Activated naive CD4-positive, alpha-beta T cell treated with anti-CD3 and anti-CD28 coated beads, Interleukin-2, amount 50 U/mL, for 16 hours (primary cell): ENCODE measurements at places on chromosomes 6 and 20.

DNA sequence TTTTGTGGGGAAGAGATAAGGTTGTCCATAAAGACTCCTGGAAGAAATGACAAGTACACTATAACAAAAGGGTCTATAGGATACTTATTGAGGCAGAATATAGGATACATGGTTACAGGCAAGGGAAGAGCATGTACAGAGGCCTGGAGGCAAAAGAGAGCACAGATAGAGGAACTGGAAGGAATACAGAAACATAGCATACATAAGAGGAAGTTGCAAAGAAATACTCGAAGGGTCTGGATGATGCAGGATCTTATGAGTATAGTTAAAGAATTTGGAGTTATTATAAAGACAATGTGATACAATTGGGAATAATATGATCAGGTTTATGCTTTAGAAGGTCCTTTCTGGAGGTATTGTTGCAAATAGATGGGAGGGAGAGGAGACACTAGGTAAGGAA is 592.7 kb upstream of the POU3F2 start:
- no peak for DNase-seq

- DNase-seq = no peak
Measured at GRCh38 chr6:24146871-24147270, 20.9 kb downstream of the NRSN1 start.

DNA sequence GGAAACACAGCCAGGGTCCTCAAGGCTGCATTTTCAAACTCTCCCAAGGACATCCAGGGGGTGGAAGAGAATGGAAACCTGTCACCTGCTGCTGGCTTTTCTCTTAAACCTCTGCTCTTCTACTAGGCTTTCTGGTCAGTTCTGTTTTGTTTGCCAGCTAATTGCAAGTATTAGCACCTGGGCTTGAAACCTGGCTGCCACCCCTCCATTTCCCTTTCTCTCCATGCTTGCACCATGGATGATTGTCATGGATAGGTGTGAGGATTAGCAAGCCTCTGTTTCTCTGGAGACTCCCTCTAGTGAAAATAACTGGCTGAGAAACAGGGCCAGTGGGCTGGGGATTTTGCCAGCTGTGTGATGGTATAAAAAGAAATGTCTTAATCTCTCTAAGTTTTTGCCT is 33.0 kb upstream of the GPR6 start:
- DNase-seq = no peak

- DNase-seq = no peak
Measured at GRCh38 chr6:144340541-144341371, 55.6 kb downstream of the UTRN start.

- no peak for DNase-seq
Measured at GRCh38 chr6:135066397-135066796, 11.8 kb upstream of the HBS1L start.

DNA sequence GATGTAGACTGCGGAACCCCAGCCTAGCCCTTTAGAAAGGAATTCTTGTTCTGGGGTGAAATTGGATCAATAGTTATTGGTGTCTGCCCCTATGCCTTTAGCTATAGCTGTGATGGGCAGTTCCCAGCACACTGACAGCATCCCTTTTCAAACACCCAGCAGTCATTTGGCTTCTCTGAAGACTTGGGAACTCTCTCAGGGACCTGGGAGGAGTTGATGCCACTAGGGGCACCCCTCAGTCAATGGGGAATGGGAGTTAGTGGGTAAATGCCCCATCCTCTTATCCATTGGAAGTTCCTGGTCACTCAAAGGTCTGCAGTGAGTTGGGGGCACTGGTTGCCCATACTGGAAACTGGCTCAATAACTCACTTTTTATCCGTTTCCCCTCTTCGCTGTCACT is 31.6 kb upstream of the CSNK2A1 start:
- DNase-seq = no peak

DNA sequence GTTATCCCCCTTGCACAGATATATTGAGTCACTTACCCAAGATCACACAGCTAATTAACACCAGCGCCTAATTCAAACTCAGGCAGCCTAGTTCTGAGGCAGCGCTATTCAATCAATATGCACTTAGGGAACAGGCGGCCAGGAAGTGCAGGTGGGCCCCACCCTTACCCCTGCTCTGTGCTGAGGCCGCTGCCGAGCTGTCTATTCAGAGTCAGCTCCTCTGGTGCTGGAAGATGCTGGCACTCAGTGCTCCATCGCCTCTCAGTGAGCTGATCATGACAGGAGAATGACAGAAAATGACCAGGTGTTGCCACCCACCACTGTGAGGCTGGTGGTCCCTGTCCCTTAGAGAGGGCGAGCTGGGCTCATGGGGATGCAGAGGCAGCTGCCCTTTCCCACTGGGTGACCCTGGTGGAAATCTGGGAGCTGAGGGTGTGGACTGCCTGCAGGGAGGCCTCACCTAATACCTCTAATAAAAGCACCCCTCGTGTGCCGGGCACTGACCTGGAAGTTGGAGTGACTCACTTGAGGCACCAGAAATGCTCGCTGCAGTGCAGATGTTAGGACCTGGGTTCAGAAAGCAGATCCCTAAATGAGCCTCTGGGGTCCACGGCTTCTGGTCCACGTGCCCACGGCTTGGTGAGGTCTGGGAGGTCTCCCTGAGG is 42.5 kb upstream of the CD93 start:
- DNase-seq = no peak

DNA sequence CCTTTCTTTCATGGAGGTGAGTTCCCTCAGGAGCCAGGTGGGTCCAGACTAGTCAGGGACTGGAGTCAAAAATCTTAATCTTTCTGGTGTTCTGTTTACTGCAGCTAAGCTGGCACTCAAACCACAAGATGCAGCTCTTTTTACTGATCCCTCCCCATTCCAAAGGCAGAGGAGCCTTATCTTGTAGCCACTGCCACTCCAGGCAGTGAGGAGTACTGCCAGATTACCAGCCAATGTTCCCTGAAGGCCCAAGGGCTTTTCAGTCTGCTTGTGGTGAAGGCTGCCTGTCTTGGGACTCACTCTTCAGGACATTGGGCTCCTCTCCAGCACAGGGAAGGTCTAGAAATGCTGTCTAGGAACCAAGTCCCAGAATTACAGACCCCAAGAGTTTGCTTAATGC is 490.4 kb upstream of the ADGRB3 start:
- no peak for DNase-seq

- DNase-seq = no peak
Measured at GRCh38 chr20:21516861-21517565, 3.1 kb upstream of the NKX2-2 start.

DNA sequence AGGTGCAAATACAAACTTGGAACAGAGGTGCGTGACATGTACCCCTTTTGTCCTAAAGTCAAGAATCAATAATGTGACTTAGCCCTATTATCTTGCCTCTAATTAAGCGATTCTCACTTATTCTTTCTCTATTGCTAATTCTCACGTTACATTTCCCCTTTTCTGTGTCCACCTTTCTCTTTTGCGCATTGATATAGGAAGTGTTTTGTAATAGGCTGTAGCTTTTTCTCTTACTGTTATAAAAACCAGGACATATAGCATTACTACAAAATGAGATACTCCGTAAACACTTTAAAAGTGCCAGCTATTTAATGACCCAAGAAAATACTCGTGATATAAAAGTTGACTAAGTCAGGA is 669 bp upstream of the TMEM30A start:
- no peak for DNase-seq

GRCh38 chr20:17752459-17752858 is 52.7 kb downstream of the BANF2 start:
- no peak for DNase-seq

DNA sequence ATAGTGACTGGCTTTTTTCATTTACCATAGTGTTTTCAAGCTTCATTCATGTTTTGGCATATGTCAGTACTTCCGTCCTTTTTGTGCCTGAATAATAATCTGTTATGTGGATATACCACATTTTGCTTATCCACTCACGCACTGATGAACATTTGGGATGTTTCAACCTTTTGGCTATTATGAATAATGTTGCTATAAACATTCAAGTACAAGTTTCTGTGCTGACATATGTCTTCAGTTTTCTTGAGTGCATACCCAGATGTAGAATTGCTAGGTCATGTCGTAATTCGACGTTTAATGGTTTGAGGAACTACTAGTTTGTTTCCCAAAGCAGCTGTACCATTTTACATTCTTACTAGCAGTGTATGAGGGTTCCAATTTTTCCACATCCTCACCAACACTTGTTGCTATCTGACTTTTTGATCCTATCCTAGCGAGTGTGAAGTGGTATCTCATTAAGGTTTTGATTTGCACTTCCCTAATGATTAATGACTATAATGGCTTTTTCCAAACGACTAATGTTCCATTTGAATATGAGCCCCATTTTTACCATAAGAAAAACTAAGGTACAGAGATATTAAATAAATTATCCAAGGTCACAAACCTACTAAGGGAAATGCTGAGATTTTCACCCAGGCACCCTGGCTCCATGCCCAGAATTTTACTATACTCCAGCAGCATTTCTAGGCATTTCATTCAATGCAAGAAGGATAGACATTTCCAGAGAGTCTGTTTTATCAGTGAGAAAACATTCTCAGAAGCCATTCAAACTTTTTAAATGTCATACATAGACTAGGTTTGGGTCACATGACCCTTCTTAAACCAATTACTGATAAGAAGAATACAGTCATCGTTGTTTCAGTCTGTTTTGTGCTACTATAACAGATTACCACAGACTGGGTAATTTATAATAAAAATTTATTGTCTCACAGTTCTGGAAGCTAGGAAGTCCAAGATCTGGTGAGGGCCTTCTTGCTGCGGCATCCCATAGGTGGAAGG is 71.1 kb upstream of the RUNX2 start:
- DNase-seq = no peak
